ENCODE measurements at places on chromosomes 4 and X.

DNA sequence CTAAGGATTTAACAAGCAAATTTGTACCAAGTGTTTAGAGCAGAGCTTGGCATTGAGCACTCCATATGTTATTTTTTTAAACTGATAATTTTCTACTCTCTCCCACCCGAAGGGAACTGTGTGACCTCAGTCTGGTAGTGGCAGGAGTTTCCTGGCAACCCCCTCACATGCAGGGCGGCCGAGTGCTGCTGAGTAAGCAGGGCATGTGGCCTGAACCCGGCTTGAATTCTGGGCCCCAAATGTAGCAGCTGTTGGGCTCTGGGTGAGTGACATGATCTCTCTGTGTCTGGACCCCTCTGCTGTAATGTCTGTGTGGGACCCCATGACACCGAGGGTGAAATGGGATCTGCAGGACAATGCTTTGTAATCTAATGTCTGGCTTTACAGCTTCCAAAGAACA, 13.6 kb upstream of the C4orf50 start:
- DNase-seq: no peak

GRCh38 chr4:3492741-3493719, 29.9 kb downstream of the DOK7 start:
- DNase-seq: no peak

- DNase-seq: no peak
Measured at GRCh38 chrX:150919401-150919800, 20.9 kb upstream of the CD99L2 start.

DNA sequence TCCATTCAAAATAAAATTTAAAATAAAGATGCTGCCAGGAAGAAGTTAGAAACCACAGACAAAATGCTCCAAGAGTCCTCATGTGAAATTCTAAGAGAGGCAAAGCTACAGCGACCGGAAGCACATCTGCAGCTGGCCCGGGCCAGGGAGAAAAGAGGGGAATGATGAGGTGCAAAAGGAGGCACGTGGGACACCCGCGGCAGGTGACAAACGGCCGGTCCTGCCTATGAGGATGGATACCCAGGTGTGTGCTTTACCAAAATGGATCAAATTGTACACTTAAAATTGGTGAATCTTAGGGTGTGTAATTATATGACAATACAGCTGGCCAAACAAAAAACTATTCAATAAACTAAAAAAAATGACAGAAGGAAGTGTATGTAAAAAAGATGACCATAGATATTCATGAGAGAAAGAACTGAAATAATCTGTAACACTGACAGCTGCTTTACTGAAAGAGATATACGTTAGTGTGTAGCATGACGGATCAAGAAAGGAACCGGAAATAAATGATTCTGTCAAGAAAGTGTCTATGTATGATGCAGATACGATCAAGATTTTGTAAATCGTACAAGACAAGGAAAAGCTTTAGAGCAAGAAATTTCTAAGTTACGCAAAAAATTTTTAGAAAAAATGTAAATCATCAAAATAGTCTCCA, 29.5 kb downstream of the PPP2R3B start:
- DNase-seq: no peak

DNA sequence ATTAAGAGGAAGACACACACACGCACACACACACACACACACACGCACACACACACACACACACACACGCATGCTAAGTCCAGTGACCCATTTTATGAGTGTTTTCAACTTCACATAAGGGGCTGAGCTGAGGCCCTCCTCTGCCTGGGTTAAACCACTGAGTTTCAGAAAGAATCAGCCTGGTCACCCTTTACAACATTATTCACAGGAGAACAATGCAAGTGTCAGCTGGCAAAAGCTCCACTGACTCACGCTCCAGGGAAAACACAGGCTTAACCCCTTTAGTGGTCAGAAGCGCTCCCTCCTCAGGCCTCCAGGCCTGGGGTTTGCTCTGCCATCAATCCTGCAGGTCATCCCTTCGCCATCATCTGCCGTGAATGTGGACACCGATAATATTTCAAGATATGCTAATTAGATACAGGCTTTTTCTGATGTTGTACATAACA, 46.9 kb downstream of the ACOX3 start:
- DNase-seq: no peak

DNA sequence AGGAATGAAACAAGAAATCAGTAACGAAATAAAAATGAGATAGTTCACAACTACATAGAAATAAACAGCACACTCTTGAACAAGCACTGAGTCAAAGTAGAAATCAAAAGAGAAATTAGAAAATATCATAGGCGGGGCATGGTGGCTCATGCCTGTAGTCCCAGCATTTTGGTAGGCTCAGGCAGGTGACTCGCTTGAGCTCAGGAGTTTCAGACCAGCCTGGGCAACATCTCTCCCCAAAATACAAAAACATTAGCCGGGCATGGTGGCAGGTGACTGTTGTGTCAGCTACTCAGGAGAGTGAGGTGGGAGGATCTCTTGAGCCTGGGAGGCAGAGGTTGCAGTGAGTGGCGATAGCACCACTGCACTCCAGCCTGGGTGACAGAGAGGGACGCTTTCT, 714.4 kb downstream of the GLUD2 start:
- DNase-seq: no peak
